ENCODE measurements at places on chromosomes 16 and 17. TPM values are rescaled to one million over a fixed set of nuclear protein-coding genes. Genes with fewer than 3 reads are reported as not detected.

GRCh38 chr16:80546249-80546648, 5.5 kb downstream of the DYNLRB2 start:
- DNase-seq, result no peak

- no peak for DNase-seq
Measured at GRCh38 chr17:56577843-56578204, 15.7 kb upstream of the NOG start.

DNA sequence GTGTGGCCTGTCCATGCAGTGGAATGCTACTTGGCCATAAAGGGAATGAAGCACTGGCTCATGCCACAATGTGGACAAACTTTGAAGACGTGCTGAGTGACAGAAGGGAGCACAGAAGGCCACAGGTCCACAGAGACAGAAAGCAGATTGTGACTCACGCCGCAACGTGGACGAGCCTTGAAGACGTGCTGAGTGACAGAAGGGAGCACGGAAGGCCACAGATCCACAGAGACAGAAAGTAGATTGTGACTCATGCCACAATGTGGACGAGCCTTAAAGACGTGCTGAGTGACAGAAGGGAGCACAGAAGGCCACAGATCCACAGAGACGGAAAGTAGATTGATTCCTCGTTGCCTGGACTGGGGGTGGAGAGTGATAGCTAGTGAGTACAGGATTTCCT, 19.2 kb downstream of the ZC3H18 start:
- DNase-seq, result no peak

DNA sequence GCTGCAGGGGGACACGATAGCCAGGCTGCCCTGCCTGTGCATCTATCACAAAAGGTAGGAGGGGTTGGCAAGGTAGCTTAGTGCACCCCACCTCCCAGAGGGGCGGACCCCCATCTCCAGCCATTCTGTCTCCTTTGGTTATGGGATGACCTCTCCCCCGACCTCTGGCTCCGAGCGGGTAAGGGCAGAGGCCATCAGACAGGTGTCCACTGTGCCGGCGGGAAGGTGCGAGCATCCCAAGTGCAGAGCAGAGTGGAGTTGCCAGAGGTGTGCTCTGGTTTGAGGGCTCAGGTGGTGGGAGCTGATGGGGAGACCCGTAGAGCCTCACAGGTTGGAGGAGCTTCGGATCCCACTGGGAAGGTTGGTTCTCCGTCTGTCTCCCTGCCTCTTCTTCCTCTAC, 11.7 kb downstream of the LDHD start:
- DNase-seq, result no peak

The TMEM235 gene
- total RNA-seq, result not detected

DNA sequence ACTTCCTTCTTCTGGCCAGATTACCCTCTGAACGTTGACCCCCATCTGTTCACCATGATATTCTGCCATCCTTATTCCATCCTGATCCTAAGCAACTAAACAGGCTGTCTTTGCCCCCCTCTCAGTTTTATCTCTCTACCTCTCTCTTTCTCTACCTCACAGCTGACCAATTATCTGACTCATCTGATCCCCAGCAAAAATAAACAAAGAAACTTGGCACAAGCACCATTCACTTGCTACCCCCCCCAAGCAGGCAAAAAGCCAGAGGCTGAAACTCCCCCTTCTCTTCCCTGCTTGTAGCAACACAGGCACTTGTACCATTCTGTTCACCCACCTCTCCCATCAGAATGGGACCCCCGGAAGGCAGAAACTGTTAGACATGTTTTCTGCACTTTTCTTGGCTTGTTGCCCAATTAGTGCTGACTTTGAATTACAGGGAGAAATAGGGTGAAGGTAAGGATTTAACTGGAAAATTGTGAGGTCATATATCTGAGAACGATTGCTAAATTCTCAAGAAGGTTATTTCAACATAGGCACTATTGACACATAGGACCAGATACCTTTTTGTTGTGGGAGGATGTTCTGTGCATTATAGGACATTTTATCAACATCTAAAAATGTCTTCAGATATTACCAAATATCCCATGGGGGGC, 163.2 kb downstream of the TOX3 start:
- DNase-seq, result no peak

- DNase-seq, result no peak
Measured at GRCh38 chr16:51405361-51405760, 254.3 kb upstream of the SALL1 start.

DNA sequence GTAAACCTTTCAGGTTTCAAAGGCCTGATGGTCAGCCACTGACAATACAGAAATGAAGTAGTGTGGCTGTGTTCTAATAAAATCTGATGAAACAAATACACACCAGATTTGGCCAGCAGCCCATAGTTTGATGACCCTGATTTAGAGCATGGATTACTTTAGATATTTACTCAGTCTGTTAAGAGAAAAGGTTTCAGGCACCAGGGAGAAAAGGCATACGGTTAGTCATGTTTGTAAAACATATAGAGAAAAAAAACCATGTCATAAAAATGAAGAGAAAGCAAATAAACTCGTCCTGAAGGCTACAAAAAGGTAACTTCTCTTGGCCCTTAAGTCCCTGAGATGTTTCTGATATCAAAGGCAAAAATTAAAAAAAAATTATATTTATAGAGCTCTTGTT, 112.1 kb downstream of the ADAMTS18 start:
- DNase-seq, result no peak

DNA sequence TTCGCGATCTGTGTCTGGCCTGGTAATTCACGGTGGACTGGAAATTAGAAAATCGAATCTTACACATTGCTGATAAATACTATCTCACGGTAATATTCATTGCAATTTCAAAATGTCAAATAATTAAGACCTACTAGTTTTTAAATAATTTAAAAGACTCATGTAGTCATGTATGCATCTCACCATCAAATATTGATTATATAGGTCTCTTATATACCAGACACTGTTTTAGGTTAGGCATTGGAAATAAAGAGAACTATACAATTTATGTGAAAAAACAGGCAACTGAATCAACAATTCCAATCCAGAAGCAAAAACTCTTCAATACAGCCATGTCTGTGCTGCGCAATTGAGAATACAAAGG, 7.5 kb upstream of the PIRT start:
- no peak for DNase-seq

GRCh38 chr17:39200957-39201510, 951 bp downstream of the RPL19 start:
- DNase-seq, result no peak

DNA sequence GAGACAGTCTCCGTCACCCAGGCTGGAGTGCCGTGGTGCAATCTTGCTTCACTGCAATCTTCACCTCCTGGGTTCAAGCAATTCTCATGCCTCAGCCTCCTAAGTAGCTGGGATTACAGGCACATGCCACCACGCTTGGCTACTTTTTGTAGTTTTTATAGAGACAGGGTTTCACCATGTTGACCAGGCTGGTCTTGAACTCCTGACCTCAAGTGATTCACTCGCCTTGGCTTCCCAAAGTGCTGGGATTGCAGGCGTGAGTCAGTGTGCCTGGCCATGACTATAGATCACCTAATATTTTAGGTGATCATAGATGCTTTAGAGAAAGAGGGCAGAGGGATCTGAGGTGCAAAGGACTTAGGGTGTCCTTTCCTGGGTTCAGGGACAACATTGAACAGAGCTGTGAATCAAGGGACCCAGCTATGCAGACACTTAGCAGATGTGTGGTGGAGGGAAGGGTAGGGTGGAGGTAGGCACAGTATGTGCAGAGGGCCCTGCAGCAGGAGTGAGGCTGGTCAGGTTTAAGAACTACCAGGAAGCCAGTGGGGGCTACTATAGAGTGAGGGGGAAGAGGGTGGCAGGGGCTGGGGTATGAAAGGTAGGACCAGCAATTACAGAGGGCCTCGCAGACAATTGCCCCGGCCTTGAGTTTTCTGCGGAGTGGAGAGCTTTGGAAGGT, 116.5 kb downstream of the CMIP start:
- no peak for DNase-seq

DNA sequence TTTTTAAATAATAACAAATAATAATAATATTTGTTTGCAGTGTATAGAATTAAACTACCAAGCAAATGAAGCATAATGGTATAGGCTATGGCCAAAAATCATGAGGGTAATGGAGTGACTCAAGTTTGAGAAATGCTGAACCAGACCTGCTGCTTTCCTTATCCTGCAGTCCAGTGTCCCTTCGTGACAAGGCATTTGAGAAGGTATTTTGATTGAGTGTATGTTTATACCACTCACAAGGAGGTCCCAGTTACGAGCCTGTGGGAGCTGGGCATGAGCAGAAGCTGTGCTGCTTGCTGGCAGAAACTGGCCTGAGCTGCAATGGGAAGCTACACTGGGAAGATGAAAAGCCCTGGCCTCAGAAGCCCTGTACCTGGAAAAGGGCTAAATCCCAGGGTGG, 50.3 kb downstream of the GNAO1 start:
- no peak for DNase-seq

GRCh38 chr16:70738083-70738977, 52.5 kb upstream of the MTSS2 start:
- peak; percentile 49 for DNase-seq

The GRAPL gene
- 1.8 TPM for total RNA-seq

The ABCA3 gene
- total RNA-seq, result 3.9 TPM
